ENCODE measurements at places on chromosomes 2 and 18.

DNA sequence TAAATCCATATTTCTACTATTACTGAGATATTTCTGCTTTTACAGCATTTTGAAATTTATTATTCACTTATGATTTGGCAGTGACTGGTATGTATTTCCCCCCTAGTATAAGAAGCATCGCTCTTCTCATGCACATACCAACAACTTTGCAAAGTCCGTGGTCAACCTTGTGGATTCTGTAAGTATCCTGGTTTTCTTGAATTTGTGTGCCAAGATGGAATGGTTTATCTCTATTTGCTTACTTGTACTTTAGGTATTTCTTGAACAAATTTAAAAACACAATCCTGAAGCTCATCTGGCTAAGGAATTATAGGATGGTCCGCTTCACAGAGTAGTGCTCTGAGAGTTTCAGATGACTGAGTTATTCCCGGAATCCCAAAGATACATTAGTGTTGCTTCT is 85.0 kb upstream of the FAM237A start:
- no peak for DNase-seq

GRCh38 chr18:47413327-47413726 is 161.9 kb upstream of the SKOR2 start:
- no peak for DNase-seq

DNA sequence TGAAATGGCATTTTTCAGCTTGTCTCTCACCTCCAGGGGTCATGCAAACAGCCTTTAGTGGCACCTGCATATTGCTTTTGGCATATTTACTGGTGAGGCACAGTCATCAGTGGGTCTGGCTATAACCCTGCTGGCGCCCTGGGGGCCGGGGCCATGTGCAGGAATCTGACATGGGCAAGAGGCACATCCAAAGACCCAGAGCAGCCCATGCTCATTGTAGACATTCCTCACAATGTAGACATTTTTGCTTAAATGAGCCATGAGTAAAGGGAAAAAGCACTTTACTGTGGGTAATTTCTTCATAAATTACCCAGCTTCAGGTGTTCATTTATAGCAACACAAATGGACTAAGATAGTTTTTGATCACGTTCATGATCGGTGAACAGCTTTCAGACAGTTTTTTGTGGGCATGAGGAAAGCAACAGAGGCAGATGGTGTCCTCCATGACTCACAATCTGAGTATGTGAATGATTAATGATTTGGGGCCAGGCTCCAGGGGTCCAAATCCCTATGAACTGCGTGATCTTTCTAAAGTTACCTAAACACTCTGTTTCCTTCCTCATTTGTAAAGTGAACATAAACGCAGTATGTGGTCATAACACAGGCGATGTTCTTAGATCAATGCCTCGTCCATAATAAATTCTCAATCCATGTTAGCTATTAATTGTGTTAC is 85.8 kb downstream of the LIPG start:
- DNase-seq: no peak

DNA sequence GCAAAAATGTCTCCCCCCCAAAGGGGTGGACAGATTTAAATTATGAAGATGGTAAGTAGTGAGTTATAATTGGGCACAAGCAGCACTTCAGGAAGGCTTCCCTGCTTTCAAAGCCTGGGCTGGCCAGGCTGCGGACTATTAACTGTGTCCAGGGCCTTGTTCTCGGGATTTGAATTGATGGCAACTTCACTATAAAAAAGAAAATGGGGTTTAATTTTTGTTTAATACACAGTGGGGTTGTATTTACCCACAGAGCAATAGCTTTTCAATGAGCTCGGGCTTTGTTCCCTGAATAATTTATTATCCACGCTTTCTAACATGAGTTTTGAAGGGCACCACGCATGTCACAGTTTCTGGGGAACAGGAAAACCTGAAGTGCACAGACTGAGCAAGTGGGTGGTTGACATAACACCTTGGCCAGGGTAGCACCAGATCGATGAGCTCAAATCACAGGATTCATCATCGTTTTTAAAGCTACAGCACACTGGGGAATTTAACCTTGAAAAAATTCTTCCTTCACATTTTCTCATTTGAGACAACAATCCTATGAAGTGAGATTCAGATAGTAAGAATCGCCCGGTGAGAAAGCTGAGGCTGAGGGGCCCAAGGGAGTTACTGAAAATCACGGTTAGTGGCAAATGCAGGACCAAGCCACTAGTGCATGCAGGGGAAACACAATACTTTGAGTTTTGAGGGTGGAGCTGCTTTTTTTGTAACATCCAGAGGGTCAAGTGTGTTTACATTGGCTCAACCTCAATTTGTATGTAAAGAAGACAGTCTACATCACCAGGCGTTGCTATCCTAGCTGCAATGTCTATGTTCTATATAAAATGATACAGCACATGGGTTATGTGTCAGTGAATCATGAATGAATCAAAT is 28.9 kb upstream of the LMAN1 start:
- DNase-seq: no peak

DNA sequence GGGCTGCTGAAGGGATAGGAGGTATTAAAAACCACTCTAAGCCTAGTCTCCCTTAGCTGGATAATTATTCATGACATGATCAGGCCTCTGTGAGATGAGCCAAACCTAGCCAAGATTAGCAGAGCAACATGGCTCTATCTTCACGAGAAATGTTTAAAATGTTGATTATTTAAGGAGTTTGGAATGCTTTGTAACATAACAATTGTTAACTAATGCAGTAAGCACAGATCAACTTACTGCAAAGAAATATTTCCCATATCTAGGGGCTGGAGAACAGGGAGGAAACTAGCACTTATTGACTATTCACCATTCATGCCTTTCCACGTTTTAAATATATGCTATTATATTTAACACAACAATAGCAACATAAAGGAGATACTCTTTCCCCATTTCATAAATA is 833.7 kb upstream of the CHAC2 start:
- no peak for DNase-seq

GRCh38 chr2:84963692-84964405 is 7.1 kb upstream of the KCMF1 start:
- DNase-seq: no peak

DNA sequence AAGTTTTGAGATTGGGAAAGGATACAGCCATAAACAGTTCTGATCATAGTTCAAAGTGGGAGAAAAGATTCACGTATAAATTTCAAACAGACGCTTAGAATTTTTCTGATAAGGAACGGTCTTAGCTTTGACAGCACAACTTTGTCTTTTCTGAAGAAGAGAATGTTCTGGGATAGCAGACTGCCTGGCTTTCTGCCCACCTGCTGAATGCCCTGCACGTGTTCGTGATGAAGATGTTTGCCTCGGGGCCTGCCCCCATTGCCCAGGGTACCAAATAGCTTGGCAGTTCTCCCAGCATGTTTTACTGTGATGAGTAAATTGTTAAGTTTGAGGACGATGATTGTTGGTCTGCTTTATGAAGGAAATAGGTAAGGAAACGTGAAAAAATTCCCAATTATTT is 4.6 kb downstream of the MRPL33 start:
- no peak for DNase-seq

DNA sequence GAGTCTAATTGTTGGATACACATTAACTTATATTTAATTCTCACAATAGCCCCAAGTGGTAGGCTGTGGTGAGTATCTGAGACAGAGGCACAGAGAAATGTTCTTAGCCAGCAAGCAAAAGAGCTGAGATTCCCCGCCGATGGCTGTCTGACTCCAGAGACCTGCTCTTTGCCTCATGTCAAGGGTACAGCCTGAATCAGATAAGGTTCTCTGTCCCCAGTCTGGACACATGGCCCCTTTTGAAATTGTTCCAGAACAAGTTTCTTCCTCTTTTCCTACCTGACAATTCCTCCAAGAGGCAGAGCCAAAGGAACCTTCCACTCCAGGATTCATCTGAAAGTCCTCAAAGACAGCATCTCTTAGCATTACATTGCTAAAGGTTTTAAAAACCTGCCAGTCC is 512.9 kb upstream of the TNP1 start:
- DNase-seq: no peak

- DNase-seq: no peak
Observed at GRCh38 chr2:99256677-99257076, 1.2 kb upstream of the LYG2 start.

- DNase-seq: no peak
Observed at GRCh38 chr2:63544017-63544627, 44.2 kb downstream of the WDPCP start.

GRCh38 chr2:107197594-107198294 is 311.8 kb upstream of the ST6GAL2 start:
- no peak for DNase-seq

- no peak for DNase-seq
Observed at GRCh38 chr2:239715606-239716005, 309.5 kb downstream of the NDUFA10 start.

GRCh38 chr2:173204316-173204715 is 128.7 kb downstream of the MAP3K20 start:
- DNase-seq: no peak

GRCh38 chr18:80035997-80036396 is 1.8 kb downstream of the RBFA start:
- DNase-seq: no peak

DNA sequence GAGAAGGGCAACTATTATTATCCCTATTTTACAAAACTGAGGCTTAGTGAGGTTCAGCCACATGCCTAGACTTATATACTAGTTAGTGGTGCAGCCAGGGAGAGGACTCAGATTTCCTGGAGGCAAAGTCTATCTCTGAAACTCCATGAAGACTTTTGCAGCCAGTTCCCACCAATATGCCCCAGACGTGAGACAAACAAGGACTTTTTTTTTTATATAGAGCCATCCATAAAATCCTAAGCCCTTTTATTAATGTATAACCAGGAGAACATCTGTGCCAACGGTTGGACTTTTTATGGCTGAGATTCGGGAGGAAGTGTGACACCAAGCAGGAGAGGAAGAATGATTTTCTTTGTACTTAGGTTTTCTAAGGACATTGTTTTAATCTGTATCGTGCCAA is 29.9 kb downstream of the LIPG start:
- no peak for DNase-seq

DNA sequence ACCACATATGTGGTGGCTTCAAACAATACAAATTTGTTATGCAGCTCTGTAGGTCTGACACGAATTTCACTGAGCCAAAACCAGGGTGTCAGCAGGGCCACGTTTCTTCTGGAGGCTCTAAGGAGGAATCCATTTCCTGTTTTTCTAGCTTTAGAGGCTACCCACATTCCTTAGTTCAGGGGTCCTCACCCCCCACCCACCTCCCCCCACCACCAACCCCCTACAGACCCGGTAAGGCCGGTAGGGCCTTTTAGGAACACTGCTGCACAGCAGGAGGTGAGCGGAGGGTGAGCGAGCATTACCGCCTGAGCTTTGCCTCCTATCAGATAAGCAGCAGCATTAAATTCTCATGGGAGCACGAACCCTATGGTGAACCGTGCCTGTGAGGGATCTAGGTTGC is 10.6 kb upstream of the SLC39A10 start:
- no peak for DNase-seq

- no peak for DNase-seq
Observed at GRCh38 chr2:229695961-229696360, 18.4 kb downstream of the DNER start.

GRCh38 chr2:102140377-102140776 is 2.2 kb upstream of the IL1R1 start:
- DNase-seq: no peak

GRCh38 chr2:234594715-234595114 is 97.8 kb upstream of the ARL4C start:
- no peak for DNase-seq

- DNase-seq: no peak
Observed at GRCh38 chr2:7363906-7364305, 446.7 kb downstream of the RNF144A start.

- no peak for DNase-seq
Observed at GRCh38 chr18:27045342-27045741, 139.8 kb downstream of the CHST9 start.

DNA sequence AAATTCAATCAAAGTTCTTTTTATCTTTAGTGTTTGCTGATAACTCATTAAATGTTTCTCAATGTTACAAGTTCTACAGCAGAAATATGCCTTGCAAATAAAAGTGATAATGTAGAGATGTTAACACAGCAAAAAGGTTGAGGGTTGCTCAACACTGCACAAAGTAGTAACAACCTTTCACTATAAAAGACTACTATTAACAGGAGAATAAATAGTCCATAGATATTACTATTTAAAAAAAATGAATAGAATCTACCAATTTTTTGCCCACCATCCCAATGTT is 378.1 kb downstream of the RBM43 start:
- DNase-seq: no peak

GRCh38 chr2:46852598-46852997 is 63.0 kb downstream of the MCFD2 start:
- DNase-seq: no peak

GRCh38 chr2:121049131-121049530 is 235.9 kb downstream of the TFCP2L1 start:
- DNase-seq: no peak

DNA sequence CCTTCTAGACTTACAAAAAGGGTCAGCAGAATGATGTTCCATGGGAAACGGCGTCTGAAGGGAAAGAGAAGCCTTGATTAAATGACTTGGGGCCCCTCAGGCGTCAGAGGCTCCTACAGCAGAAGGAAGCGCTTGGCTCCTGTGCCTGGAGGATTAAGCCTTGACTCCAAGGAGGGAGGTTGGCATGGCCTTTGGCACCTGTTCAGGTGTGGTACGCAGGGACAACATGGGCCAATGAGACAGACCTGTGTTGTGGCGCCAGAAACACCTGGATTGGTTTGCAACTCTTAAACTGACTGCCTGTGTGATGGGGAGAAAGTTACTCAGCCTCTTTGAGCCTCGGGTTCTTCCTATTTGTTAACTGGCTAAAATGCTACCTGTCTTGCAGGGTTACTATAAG is 7.6 kb downstream of the PNKD start:
- no peak for DNase-seq

GRCh38 chr2:101696272-101697123 is 1.0 kb upstream of the MAP4K4 start:
- no peak for DNase-seq

DNA sequence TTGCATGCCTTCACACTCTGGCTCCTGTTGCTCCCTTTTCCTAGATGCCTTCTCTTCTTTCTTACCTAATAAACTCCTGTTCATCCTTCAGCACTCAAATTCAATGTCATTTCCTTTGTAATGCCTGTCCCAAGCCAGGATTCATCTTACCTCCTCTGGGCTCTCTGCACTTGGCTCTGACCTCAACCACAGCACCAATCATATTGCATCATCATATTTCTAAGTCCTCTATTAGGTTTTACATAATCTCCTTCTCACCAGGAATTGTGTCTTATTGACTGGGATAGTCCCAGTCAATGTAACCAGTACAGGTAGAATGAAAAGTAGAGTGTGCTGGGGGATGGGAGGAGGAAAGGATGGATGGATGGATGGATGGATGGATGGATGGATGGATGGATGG is 187.1 kb downstream of the NRP2 start:
- DNase-seq: no peak

DNA sequence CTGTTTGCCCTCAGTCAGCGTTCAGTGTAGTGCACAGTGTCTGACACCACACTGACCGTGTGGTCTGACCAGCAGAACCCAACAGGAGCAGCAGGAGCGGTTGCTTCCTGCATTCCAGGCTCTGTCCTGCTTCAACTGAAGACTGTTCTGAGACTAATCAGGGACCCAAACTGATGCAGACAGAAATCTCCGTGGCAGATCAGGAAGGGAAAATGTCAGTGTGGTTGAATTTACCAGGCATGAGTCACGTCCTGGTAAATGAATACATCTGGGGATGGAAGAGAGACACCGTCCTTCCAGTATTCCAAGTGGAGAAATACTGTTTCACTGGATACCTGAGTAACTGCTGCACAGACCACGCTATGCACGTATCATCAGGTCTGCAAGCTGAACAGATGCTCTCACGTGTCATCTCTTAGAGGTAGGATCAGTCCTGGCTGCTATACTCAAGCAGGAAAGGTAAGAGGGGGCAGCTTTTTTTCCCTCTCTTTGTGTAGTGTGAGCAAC is 223.6 kb upstream of the EPAS1 start:
- no peak for DNase-seq

GRCh38 chr2:226971084-226971483 is 135.2 kb downstream of the RHBDD1 start:
- DNase-seq: no peak
